ENCODE measurements at places on chromosomes 3 and 15. TPM values are rescaled to one million over a fixed set of nuclear protein-coding genes. Genes with fewer than 3 reads are reported as not detected.

TTBK2 gene
- total RNA-seq = 9.6 TPM

FHIT gene
- 0.23 TPM for total RNA-seq

COL6A5 gene
- total RNA-seq = not detected

COL6A6 gene
- total RNA-seq = not detected

CCR8 gene
- total RNA-seq = not detected

GRIP2 gene
- 3.7 TPM for total RNA-seq

HTR3E gene
- total RNA-seq = not detected

LAMB2 gene
- 264 TPM for total RNA-seq

LMLN gene
- total RNA-seq = 2.8 TPM

LRRN1 gene
- not detected for total RNA-seq

SCAANT1 gene
- total RNA-seq = 5.6 TPM

ITGA11 gene
- 1.2 TPM for total RNA-seq

LYZL4 gene
- 0.34 TPM for total RNA-seq

MEIS2 gene
- 18.9 TPM for total RNA-seq

CCRL2 gene
- total RNA-seq = not detected

SPPL2A gene
- total RNA-seq = 55.9 TPM

DUOX1 gene
- total RNA-seq = not detected

COX5A gene
- total RNA-seq = 95.1 TPM

POPDC2 gene
- total RNA-seq = 0.19 TPM

DNAJA4 gene
- total RNA-seq = not detected

All from A375 (cell line).